ENCODE measurements at places on chromosomes 16 and 17. TPM values are rescaled to one million over a fixed set of nuclear protein-coding genes. Genes with fewer than 3 reads are reported as not detected.

RBL2 gene
- 58.9 TPM for total RNA-seq

C17orf78 gene
- total RNA-seq: not detected

CCDC200 gene
- total RNA-seq: not detected

OR4D1 gene
- total RNA-seq: not detected

LPO gene
- total RNA-seq: not detected

CD19 gene
- 0.34 TPM for total RNA-seq

MYH2 gene
- total RNA-seq: not detected

All from melanocyte of skin (primary cell).